ENCODE measurements at places on chromosomes 1 and 21.

- DNase-seq, result no peak
These were observed 6.9 kb downstream of the PAX7 start for GRCh38 chr1:18637511-18637960.

DNA sequence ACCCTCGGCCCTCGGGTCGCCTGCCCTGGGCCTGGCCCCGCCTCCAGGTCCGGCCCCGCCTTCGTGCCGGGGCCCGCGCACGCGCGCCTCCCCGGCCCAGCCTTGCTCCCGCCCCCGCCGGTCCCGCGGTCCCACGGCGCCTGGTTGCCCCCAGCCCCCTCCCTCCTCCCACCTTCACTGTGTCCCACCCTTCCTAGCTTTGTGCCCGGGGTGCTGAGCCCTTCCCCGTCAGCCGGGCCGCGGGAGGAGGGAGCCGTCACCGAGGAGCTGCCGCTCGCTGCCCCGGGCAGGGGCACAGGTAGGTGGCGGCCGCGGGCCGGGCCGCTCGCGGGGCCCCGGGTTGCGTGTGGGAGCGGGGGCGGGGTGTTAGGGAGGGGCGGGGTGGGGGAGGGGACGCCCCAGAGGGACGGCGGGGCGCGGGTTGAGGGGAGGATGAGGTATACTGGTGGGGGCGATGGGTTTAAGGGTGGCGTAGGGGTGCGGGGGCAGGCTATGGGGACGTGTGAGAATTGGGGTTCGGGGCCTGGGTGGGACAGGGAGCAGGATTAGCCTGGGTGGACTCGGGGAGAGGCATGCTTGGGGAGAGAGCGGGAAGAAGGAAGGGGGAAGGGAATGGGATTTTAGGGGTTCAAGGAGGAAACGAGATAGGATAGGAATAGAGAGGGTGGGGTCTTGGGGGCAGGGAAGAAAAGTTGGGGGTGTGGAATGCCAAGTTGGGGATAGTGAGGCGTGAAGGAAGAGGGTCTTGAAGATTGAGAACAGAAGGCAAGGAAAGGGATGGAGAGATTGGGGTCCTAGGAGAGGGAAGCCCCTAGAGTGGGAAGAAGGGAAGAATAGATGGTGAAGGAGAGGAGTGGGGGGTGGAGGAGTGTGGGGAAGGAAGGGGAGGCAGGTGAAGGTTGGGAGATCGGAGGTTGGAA, at the start of gene LRRC42:
Gene LRRC42 (plus strand): TSS at position 99 of the 920 bp plus-strand sequence. CDS start 5,650 bp downstream, outside the sequence.
- DNase-seq, result no peak

- DNase-seq, result no peak
These were observed 27.7 kb downstream of the C1QB start for GRCh38 chr1:22680726-22681125.

GRCh38 chr21:45996311-45997204, 15.0 kb downstream of the COL6A1 start:
- no peak for DNase-seq

GRCh38 chr1:36703526-36704208, 221.0 kb upstream of the CSF3R start:
- DNase-seq, result peak; percentile 38

DNA sequence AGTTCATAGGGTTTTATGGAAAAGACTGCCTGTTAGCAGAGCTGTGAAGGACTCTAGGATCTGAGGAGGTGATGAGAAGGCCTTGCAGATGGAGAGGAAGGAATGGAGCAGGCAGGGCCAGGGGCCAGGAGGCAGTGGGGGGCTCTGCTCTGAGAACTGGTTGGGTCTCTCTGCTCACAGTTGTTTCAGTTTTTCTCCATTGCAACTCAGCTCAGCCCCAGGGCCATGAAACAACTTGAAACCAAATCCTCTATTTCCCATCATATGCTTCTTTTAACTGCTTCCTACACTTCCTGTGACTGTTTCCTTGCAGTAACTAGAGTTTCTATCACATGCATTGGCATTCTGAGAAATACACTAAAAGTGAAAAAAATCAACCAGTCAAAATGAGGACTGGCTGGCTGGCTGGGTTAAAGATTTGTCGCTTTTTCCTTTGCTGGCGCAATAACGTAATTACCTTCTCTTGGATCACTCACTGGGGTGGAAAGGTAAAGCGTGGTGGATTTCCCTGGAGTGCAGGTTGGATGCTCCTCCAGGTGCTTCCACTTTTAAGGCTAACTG, 172.0 kb downstream of the CDC7 start:
- no peak for DNase-seq

DNA sequence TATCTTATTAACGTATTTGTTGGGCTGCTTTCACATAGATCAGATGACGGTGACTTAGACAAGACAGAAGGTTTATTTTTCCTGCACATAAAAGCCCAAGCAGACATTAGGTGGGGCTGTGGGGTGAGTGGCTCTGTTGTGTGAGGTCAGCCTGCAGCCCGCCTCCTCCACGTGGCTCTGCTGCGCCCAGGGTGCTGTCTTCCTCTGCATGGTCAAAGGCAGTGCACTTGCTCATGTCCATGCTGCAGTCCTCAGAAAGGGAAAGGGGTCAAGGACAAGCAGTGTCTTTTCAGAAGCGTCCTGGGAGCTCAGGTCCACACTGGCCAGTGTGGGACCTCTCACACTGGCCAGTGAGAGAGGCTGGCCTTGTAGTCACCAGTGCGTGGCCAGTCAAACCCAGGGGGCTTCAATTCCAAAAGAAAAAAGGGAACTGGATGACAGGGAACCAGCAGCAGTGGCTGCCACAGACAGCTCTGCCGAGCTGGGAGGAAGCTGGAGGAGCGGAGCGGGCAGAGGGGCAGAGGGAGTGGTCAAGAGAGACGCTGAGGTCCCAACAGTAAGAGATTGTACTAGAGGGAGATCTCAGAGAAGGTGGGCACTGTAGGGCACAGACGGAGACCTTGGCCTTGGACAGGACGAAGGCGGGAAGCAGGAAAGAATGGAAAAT, 35.9 kb upstream of the SLC45A1 start:
- DNase-seq, result no peak

DNA sequence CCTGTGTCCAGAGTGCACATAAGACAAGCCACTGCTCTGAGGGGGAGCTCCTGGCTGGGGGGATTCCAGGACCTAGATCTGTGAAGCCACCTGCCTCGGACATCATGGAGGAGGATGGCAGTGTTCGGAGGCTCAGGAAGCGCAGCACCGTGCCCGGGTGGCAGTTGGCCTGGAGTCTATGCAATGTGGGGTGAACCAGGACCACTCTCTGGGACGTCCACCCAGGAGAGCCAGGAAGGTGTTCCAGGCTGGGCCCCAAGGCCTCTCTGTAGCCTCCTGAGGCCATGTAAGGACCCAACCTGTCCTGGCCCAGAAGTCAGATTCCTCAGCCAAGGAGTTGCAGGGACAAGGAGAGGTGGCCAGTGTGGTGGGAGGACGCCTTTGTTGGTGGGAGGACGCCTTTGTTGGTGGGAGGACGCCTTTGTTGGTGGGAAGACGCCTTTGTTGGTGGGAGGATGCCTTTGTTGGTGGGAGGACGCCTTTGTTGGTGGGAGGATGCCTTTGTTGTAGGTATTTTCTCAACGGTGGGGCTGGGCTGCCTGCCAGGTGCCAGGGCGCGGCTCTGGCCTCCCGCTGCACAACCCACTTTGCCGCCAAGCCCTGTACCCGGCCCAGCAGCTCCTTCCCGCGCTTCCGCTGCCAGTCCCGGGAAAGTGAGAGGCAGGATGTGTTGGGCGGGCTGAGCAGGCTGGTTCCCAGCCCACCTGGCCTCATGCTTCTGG, 30.6 kb upstream of the BMP8B start:
- no peak for DNase-seq

All from CD4-positive, alpha-beta T cell treated with Interferon gamma for 1 hour (primary cell).